ENCODE measurements at places on chromosomes 1 and 21.

GRCh38 chr1:178689769-178690168 lies 35.3 kb upstream of the RALGPS2 start:
- no peak for DNase-seq

DNA sequence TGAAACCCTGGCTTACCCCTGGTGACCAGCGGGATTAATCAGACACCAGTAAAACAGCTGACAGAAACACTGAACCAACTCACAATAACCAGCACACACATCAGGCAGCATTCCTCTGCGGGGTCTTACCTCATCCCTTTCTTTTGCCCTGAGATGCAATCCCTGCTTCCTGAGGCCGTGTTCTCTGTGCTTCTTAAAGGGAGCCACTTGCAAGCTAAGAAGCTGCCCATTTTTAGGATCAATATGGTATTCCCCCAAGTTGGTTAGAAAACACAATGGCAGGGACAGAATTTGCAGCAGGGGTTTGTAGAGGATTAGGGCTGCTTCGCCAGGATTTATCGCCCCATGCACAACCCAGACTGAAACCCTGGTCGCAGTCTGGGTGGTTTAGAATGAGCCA lies 74.7 kb upstream of the OLIG2 start:
- no peak for DNase-seq

- no peak for DNase-seq
These were observed 34.2 kb downstream of the ZNF496 start for GRCh38 chr1:247297263-247298123.

DNA sequence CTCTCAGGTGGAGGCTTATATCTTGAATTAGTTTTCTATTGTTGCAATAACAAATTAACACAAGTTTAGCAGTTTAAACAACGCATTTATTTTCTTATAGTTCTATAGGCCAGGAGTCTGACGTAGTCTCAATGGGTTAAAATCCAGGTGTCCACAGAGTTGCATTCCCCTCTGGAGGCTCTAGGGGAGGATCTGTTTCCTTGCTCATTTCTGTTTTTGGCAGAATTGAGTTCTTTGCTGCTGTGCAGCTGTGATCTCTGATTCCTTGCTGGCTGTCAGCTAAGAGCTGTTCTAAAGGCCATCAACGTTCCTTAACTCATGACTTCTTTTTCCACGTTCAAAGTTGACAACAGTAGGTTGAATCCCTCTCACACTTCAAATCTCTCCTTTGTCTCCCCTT lies 31.8 kb downstream of the S100A10 start:
- no peak for DNase-seq

DNA sequence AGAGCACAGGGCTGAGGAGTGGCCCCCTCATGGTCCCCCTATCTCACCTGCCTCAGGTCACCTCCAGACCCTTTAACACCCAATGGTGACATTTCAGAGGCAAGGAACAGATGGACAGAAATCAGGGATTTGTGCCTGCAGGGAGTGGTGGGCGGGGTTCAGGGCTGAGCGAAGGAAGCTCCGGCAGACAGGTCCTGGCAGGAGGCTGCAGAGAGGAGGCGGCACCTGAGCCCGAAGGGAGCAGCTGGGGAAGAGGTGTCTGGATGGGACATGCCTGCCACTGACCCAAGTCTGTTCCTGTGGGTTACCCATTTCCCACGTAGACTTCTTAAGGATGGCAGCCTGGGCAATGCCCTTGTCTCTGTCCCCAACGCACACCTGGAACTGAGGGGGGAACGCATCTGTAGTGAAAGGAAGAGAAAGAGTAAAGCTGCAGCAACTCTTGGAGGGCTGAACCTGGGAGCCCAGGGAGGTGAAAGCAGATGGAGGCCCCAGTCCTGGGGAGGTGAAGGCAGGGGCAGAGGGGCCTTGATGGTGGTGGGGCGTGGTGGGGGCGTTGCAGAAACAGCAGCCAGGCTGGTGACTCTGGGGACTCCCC lies 61.6 kb upstream of the ADARB1 start:
- no peak for DNase-seq

GRCh38 chr1:64295136-64295535 lies 91.7 kb downstream of the UBE2U start:
- DNase-seq: no peak

DNA sequence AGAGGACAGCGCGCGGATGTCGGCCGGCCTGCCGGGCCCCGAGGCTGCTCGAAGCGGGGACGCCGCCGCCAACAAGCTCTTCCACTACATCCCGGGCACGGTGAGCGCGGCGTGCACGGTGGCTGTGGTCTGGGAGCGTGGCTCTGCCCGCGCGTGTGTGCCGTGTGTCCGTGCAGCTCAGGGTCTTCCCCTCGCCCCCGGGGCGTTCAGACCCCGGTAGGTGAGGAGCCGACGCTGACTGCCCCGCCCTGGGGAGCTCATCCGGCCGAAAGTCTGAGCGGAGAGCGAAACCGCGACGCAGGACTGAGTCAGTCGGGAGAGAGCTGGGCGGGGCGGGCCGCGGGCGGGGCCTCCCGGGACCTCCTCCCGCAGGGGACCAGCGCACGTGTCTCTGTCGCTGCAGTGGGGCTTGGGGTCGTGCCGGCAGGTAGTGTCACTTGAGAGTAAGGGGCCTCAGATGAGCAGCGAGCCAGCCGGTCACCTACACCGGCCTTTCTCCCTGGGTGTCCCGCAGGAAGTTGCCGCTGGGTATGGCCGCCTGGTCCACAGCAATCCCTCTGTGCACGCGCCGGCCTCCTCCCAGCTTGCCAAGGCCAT lies 520 bp downstream of the PLEKHN1 start:
- DNase-seq: peak; percentile 36

GRCh38 chr1:87887100-87887499 lies 558.4 kb downstream of the LMO4 start:
- DNase-seq: no peak

- DNase-seq: no peak
These were observed 3.9 kb downstream of the DISP3 start for GRCh38 chr1:11482701-11483479.

- DNase-seq: no peak
These were observed 130.8 kb downstream of the PGBD5 start for GRCh38 chr1:230295367-230295766.

DNA sequence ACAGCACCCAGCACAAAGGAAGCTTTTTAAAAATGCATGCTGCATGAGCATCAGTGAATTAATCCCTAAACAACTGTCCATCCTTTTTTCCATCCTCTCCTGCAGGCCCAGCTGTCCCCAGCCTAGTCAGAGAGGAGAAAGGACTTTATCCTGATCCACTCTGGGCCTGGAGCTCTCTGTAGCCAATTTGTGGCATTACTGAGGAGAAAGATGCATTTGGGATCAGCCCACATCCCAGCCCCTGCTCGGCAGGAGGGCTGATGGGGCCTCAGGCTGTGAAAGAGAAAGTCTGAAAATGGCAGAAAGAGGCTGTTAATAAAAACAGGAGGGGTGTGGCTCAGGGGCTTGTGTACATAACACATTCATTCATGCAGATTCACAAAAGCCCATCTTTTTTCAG lies 37.5 kb upstream of the ATP2B4 start:
- no peak for DNase-seq

- DNase-seq: peak; percentile 53
These were observed 328.4 kb downstream of the ZP4 start for GRCh38 chr1:237562242-237562823.

DNA sequence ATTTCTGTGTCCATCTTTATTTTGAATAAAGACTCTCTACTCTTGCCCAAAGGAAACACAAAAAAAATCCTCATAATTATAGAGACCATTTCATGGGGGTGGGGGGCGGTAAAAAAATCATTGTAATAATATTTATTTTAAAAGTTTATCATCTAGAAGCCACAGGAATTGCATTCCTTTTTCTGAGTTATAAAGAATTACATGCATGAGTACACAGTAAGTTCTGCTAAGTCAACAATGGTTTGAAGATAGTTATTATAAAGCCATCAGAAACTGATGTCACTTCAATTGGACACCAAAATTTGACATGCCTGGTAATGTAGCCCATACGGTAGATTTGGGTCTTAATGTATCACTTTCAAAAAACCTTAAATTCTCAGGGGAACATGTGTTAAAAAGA lies 478.1 kb upstream of the NR5A2 start:
- no peak for DNase-seq

DNA sequence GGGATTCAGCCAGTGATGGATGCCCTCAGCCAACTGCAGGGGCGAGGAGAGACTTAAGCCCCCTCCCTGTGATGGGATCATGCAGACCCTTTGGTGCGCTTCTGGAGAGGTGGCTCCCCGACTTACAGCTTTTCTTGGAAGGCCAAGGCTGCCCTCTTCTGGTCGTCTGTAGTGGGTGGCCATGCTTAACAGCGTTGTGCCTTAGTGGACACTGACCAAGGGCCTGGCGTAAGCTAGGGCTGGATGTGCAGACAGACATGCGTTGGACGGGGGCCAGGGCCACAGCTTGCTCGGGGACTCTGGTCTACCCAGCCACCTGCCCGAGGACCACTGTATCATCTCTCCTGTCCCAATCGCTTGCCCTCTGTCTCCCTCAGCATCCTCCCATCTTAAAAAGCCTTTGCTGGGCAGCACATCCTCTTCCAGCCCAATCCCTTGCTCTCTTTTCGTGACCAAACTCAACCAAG lies 5.5 kb downstream of the AZIN2 start:
- peak; percentile 41 for DNase-seq

DNA sequence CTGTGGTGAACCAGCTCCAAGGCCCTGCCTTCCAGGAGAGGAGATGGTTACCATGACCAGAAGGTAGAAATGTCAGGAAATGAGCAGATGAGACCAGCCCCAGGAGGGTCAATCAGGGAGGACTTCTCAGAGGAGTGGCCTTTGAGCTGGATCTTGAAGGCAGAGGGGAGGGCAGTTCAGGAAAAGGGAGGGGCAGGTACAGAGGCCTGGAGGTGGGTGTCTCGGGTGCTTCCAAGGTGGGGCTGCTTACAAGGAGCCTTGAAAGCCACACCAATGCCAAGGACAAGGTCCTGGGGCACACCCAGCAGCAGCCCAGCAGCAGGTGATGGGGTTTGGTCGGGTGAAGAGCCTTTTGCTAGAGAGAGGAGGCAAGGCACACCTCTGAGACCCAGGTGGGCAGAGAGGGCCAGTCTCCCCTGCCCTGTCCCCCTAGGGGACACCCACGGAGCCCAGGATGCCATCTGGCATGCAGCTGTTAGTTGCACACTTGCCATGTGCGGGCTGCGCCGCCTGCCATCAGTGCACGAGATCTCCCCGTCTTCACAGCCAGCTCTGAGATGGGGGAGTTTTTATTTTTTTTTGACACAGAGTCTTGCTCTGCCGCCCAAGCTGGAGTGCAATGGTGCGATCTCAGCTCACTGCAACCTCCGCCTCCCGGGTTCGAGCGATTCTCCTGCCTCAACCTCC lies 18.5 kb downstream of the SLC66A1 start:
- no peak for DNase-seq

- DNase-seq: no peak
These were observed 355.6 kb upstream of the ST6GALNAC5 start for GRCh38 chr1:76511558-76512179.

DNA sequence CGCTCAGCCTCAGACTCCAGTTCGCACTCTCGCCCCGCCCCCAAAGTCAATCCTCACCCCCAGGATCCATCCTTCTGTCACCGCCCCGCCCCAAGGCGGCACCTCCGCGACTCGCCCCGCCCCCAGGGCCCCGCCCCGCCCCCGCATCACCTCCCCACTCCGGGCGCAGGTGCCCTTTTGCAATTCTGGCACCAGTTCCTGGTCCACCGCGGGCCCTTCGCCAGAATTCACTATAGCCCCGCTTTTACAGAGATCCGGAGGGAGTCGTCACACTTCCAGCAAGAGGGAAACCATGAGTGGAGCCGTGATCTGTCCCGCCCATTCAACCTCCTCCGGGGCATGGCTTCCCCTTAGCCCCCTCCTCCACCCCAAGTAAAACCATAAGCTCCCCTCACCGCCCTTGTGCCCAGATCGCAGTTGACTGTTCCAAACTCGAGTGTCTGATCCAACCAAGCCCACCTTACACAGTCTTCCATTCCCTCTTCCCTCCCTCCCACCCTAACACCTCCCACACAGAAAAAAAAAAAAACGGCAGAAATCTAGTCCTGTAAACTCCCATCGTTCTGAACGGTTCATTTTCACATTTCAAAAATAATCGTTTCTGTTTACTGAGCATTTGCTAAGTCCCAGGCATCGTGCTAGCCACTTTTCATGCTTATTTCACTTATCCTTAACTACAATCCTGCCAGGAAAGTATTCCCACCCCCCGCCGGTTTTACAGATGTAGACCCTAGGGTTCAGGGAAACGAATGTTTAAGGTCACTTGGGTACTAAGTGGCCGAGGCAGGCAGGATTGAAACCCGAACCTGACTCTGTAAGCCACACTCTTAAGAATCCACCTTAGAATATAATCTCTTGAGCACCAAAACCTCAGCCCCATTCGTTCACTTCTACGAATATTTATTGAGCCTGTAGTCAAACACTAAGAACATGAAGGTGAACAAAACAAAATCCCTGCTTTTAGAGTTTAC lies 1.3 kb upstream of the DNAJC16 start:
- peak; percentile 25 for DNase-seq

GRCh38 chr1:5725406-5725805 lies 266.8 kb downstream of the NPHP4 start:
- no peak for DNase-seq

GRCh38 chr1:114457675-114458236 lies 53.2 kb downstream of the TRIM33 start:
- no peak for DNase-seq

- no peak for DNase-seq
These were observed 23.1 kb upstream of the DYNLT5 start for GRCh38 chr1:66729119-66729518.

- no peak for DNase-seq
These were observed 36.3 kb upstream of the RWDD3 start for GRCh38 chr1:95197616-95198252.

DNA sequence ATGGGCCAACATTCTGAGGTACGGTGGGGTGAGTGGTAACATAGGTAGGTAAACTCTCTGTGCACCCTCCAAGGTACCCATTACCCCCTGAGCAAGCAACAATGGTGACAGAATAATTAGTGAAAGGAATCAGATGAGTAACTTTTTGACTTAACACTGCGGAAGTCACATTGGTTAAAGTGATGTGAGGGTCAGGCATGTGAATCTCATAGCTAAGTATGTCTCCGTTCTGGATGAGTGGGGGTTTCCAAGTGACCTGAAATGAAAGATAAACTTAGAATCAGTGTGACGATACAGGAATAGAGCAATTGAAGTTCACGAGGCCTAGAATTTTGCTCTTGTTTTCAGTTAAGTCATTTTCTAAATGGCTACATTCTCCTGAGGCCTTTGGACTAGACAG lies 311.7 kb downstream of the KCTD3 start:
- DNase-seq: no peak

GRCh38 chr1:14308460-14308859 lies 290.0 kb upstream of the KAZN start:
- DNase-seq: no peak

DNA sequence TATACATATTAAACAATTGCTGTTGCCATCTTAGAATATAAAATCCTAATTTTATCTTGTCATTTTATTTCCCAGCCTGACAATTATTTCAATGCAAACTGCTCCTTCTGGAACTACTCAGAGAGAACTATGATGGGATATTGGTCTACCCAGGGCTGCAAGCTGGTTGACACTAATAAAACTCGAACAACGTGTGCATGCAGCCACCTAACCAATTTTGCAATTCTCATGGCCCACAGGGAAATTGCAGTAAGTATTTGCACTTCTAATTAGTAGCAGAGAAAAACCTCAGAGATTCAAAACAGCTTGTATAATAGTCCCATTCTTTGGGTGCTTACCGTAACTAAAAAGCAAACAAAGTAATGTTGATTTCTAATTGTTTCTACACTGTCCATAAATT lies 167.2 kb downstream of the ADGRL2 start:
- no peak for DNase-seq

- no peak for DNase-seq
These were observed 89.9 kb downstream of the CD247 start for GRCh38 chr1:167428395-167428794.

- no peak for DNase-seq
These were observed 35.0 kb upstream of the SCAF4 start for GRCh38 chr21:31766899-31767298.

- peak; percentile 92 for DNase-seq
These were observed at the start of the genes CHML and OPN3 for GRCh38 chr1:241640149-241640866. CHML (minus strand) TSS chr1:241640369; CDS start chr1:241635766, 4,603 bp downstream. OPN3 (minus strand) TSS chr1:241640369; CDS start chr1:241640254, 115 bp downstream.
